H54 (cell line): ENCODE measurements at places on chromosomes 4 and X.
A peak's percentile ranks its signal among the peaks of the same experiment; 100 is the strongest.

GRCh38 chr4:53855581-53856250, 208.7 kb downstream of the CHIC2 start:
- DNase-seq = no peak

DNA sequence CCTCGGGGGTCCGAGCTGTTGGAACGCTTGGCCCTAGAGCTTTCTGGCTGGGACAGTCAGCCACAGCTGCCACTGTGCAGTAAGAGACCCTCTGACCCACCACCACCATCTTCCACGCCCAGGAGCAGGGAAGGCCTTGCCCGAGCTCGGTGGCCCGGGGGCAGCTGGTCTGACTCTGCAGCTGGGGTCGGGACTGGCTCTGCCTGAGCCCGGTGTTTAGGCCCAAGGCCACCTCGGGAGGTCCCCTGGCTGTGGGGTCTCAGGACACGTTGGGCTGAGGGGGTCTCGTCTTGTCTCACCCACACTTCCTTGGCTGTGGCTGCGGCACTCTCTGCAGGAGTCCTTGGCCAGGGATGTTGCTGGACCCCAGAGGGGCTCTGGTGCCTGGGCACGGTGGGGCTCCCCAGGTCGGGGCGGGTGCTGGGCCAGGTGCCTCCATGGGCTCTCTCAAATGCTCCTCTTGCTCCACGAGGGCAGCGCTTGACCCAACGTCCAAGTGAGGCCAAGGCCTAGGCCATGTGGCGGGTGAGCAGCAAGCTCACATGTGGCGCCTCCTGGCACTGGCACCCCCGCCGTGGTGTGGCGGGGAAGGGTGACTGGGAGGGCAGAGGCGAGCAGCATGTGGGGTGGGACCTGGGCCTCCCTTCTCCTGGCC, 22.9 kb downstream of the DOK7 start:
- DNase-seq = no peak

DNA sequence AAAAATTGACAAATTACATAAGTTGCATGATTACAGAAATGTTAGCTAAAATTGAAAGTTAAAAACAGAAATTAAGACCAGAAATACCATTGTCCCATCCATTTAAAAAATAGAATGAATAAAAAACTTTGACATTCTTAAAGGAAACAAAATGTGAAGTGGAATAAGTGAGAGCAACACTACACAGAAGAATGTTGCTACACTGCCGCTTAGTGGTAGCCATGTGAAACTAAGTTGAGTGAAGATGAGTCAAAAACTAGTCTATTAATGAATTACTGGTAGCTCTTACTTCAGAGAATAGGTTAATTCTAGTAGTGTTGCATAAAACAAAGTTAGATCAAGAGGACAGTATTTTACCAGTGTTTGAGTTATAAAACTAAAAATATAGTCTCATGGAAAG, 571.0 kb upstream of the KLHL4 start:
- peak; percentile 2 for DNase-seq

DNA sequence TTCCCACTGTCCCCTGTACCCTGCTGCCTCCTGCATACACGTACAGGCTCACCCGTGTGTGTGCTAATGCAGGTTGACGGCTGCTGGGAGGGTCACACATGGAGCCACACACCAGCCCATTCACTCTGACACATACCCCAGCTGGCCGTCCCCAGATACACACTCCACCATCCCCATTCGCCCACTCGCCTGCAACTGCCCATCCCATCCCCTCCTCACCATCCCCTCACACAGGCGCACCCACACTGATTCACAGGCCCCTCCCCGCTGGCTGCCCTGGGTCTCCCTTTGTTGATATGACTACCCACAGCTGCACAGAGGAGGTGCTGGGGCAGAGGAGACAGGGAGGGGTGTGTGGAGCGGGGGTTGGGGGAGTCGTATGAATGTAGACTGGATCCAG, 25.7 kb downstream of the PJA1 start:
- no peak for DNase-seq

- DNase-seq = no peak
These were observed 161.0 kb upstream of the GPRIN3 start for GRCh38 chr4:89468602-89469001.

DNA sequence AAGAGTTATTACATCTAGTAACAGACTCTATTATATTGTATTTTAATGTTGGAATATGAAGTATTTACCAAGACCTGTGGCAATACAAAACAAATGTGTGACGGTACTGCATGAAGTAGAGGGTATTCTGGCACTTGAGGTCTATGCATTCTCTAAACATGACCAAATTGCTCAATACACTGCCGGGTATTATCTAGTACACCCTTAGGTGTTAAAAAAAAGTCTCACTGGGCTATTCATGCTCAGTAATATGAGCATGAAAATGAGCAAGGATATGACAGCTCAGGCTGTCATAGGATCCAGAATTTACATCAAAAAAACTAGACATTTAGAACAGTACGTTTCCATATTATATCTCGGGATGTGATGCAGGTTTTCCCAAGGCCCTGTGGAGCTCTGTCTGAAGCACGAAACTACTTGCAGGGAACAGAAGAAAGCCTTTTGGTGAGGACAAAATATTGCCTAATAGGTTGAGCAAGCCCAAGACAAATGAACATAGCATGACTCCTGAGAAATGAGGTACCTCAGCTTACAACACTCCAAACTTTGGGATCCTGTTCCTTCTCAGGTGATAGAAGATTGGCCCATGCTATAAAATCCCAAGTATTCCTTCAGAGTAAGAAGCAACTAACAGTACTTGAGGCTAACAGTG, 74.1 kb upstream of the MAOA start:
- no peak for DNase-seq

- no peak for DNase-seq
These were observed 1.1 kb downstream of the NUDT9 start for GRCh38 chr4:87423317-87424098.

DNA sequence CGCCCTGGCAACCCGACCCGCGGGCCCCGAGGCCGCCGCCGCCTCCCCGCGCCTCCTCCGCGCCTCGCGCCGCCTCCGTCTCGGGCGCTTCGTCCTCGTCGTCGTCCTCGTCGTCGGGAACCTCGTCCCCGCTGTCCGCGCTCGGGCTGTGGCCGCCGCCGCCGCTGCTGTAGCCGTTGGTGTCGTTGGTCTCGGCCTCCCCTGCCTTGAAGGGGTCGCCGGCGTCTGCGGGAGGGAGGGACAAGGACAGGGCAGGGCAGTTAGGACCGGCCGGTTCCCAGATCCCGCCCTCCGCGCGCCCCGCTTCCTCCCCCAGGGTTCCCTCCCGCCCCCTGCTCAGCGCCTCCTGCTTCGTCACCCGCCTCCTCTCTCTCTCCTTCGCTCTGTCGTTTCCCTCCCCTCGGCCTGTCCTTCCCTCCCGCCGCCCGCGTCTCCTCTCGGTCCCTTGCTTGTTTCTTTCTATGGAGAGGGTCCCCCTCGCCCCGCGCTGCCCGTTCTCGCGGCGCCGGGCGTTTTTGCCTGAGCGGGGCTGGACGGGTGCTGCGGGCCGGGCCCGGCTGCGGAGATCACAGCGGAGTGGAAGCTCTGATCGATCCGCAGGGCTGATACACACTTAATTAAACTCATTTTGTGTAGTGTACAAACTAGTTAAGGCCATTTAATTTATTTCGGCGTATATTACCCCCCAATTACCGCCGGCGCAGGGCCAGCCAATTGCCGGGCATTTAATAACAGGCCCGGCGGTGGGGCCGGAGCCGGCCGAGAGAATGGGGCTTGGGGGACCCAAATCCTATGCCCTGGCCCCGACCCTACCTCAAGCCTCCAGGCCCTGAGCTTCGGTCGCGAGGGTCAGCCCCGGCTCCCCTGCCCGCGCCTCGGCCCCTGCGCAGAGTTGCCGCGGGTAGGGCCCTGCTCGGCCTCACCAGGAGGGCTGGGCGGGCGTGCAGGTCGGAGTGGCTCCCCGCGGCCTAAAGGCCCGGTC, 2.4 kb downstream of the NKX1-1 start:
- no peak for DNase-seq

DNA sequence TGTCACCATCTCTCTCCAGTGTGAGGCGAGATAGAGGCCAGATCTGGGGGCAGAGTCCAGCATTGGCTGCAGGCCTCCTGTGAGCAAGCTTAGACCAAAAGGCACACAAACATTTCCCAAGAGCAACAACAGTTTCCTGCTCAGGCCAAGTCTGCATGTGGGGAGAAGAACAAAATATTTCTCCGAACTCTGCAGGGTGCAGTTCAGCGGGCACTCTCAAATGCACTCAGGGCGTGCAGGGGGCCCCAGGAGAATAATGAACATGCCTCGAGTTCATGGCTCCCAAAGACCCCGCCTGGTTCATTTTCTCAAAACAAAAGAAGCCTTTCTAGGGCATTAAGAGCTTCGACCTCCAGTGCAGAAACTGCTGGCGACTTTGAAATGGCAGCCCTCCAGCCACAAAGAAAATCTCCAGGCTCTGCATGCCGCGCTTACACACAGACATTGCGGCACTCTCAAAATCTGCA, 57.8 kb upstream of the HELT start:
- DNase-seq = no peak

DNA sequence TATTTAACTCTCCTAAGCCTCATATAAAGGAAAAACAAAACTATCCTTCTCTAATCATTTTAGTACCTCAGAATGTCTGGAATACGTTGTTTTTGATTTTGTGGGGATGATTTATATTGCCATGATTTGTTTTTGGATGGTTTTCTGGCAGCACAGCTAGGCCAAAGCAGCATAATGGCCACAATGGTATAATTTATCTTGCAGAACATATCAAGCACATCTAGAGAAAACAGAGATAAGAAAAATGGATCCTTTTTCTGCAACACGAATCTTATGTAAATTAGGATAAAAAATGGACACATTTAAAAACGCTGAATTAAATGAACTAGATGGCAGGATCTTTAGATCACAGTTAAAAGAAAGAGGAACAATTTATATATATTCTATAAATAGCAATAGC, 269.9 kb upstream of the FAT4 start:
- no peak for DNase-seq
